Stimulated activated CD8-positive, alpha-beta memory T cell treated with anti-CD3 and anti-CD28 coated beads, Interleukin-4, amount 100 ng/mL, for 1 hour (primary cell): ENCODE measurements at places on chromosomes 1 and 21.

DNA sequence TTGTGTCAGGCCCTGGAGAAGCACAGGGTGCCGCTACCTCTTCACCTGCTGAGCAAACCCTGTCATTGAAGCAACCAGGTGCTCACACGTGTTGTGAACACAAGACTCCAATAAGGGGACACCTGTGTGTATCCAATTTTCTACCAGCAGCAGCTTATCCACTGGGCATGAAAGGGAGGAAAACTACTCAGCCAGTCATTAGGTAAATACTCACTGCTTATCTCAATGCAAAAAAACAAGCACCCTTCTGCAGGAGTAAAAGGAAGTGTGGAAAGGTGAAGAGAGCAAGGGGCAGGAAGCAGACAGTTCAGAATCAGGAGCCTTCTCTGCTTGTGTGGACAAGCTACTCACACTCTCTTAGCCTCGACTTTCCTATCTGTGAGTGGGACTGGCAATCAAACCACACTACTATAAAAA lies 148.9 kb downstream of the ETS2 start:
- no peak for DNase-seq

GRCh38 chr1:1026599-1027413 lies 6.9 kb downstream of the AGRN start:
- DNase-seq, result no peak

- no peak for DNase-seq
Measured at GRCh38 chr1:82819234-82819633, 1018.5 kb downstream of the ADGRL2 start.

DNA sequence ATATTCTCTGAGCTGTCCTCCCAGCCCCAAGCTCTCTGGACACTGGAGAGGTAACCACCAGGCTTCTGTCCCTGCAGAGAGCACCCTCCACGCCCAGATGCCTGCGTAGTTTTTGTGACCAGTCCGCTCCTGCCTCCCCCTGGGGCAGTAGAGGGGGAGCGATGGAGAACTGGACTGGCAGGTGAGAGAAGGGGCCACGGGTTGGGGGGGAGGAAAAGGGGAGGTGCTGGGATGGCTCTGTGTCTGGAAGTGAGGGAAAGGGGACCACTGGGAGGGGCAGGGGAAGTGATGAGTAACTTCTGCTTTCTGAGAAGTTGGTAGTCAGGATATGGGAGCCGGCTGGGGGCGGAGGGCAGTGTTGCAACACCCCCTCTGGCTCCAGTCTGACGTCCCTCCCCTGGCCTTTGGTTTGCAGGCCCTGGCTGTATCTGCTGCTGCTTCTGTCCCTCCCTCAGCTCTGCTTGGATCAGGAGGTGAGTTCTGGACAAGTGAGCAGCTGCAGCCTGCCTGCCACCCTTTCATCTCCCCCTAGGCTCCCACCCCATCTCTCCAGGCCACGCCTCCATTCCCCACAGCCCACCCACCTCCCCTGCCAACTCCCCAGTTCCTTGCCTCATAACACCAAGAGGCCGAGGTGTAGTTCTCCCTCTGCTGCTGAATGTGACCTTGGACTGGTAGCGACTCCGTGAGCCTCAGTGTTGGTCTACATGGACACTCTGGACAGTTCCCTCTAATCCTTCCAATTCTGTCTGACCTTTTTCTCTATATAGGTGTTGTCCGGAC lies 3.1 kb downstream of the ADAMTSL4 start:
- no peak for DNase-seq

GRCh38 chr1:13965770-13966398 lies 265.9 kb downstream of the PRDM2 start:
- DNase-seq, result no peak

GRCh38 chr1:9589719-9590157 lies 1.0 kb downstream of the TMEM201 start:
- no peak for DNase-seq

GRCh38 chr1:47184822-47185677 lies 4.8 kb downstream of the PDZK1IP1 start:
- no peak for DNase-seq

DNA sequence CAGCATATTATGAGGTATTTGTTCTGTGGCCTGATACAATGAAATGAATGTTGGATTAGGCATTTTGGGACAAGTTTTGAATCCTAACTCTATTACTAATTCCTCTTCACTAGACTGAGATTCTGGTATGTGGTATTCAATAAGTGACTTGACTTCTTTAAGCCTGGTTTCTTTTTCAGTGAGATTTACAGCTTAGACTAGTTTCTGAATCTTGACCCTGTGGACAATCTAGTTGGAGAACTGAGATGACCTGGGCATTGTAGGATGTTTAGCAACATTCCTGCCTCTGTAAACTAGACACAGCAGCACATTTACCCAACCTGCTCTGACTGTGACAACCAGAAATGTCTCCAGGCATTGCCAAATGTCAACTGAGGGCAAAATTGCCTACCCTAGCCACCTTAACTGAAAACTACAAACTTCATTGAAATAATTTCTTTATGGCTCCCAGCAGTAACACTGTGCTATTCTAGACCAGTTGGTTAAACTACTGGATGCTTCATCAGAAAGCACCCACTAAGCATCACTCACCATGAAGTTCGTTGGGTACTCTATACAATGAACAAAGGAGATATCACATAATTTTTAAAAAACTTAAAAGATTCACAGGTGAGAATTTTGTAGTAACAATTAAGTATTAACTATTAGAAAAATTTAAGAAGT lies 16.8 kb downstream of the PTPRC start:
- no peak for DNase-seq

- no peak for DNase-seq
Measured at GRCh38 chr1:207810173-207810572, 58.3 kb downstream of the CD46 start.

DNA sequence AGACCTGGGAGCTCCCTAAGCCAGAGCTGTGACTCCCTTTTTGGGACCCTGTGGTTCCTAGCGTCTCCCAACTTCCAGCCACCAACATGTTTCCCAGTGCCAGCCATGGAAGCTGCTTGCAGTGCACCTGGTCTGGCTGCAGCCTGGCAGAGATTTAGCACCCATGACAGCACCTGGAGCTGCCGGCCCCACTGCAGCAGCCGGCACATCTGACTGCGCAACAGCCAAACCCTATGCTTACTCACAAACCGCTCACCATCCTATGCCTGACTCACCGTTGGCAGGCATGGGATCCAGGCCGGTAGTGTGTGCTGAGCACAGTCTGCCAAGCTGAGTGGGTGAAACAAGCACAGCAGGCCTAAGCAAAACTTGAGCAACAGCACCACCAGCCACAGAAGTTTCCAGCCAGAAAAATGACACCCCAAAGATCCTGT lies 435.9 kb upstream of the PRMT6 start:
- no peak for DNase-seq

DNA sequence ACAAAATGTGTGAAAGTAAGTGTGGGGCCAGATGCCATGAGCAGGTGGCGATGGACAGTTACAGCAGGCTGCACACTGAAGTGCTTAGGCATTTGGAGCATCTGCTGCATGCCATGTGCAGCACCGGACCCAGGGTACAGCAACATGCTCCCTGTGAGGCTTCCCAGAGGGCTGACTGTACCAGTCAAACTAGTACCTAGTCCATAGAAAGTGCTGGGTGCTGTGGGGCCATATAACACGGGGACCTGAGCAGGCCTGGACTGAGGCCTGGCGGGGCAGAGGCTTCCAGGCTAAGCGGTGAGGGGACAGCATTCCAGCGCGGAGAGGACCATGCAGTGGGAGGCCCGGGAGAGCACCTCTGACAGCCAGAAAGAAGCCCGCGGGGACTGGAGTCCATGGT lies 29.9 kb upstream of the PKP1 start:
- DNase-seq, result no peak

- no peak for DNase-seq
Measured at GRCh38 chr21:34965200-34966174, 83.6 kb downstream of the RUNX1 start.

DNA sequence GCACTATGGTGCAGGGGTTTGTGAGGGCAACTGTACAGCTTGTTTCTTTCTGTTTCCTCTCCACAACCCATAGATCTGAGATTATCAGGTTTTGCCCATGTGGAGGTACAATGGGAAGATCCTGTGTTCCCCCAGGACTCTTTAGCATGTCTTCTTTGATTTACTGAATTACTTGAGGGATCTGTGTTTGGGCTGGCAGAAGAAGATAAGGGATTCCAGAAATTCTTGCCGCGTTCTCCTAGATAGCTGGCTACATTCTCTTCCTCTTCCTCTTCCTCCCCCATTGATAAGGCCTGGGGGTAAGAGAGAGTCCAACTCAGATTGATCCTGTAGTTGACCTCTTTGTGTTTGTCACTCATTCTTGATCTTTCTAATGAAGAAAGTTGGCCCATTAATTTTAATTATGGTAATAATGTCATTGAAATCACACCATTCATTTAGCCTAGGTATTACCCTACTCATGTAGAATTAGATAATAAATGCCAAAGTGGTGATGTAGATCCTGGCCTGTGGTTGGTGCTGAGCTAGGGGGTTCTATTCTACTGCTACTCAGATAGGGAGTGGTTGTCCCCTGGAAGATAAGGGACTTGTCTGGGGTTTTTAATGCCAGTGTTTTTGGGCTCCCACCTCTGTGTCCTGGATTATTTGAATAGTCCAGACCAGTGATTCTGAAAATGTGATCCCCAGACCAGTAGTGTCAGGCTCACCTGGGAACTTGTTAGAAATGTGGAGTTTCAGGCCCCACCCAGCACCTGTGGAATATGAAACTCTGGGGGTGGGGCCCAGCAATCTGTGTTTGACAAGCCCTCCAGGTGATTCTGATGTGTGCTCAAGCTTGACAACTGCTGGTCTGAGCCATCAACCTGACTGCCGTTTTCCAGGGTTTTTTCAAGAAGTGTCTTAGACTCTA lies 122.2 kb downstream of the NOS1AP start:
- DNase-seq, result no peak

DNA sequence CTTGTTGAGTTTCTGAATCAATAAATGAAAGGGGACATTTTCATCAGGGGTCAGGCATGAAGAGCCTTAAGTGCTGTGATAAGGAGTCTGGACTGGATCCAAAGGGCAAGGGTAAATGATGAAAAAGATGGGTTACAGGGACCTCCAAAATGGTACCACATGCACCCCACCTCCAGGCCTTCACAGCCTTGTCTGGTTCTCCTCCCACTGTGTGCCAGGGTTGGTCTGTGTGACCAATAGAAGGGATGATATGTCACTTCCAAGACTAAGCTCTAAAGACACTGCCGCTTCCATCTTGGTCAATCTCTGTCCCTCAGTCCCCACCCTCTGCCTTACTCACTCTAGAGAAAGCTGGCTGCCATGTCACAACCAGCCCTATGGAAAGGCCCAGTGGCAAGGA lies 140.6 kb downstream of the ZNF281 start:
- DNase-seq, result no peak

GRCh38 chr1:199553104-199553503 lies 474.4 kb upstream of the NR5A2 start:
- DNase-seq, result no peak

DNA sequence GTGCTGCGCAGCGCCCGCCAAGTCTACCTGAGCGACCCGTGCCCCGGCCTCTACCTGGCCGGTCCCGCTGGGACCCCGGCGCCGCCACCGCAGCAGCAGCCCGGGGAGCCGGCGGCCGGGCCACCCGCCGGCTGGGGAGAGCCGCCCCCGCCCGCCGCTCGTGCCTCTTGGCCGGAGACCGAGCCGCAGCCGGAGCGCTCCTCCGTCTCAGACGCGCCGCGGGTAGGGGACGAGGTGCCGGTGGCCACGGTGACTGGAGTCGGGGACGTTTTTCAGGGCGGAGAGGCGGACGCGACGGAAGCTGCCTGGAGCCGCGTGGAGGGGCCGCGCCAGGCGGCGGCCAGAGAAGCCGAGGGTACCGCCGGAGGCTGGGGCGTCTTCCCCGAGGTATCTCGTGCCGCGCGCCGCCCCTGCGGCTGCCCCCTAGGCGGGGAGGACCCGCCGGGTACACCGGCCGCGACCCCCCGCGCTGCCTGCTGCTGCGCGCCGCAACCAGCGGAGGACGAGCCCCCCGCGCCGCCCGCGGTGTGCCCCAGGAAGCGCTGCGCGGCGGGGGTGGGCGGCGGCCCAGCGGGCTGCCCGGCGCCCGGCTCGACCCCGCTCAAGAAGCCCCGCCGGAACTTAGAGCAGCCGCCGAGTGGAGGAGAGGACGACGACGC lies 646 bp downstream of the IER5 start:
- peak; percentile 17 for DNase-seq

DNA sequence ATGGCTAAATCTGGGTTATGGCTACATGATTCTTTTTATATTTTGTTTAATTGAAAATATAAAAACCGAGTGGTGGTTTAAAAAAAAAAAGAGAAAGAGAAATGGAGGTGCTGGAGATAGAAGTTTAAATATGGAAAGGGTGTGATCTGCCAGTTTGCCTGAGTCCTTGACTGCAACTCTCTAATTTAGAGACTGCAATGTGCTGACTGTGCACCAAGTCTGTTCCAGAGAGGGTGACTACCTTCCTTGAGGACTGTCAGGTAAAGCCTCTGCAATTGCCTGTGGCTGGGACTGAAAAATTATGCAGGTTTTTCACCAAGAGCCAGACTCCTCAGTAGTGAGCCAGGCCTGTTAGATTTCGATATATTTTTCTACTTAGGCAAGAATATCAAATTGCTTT lies 1326.3 kb downstream of the BRINP3 start:
- no peak for DNase-seq

- no peak for DNase-seq
Measured at GRCh38 chr1:209326831-209327230, 256.7 kb upstream of the CAMK1G start.

DNA sequence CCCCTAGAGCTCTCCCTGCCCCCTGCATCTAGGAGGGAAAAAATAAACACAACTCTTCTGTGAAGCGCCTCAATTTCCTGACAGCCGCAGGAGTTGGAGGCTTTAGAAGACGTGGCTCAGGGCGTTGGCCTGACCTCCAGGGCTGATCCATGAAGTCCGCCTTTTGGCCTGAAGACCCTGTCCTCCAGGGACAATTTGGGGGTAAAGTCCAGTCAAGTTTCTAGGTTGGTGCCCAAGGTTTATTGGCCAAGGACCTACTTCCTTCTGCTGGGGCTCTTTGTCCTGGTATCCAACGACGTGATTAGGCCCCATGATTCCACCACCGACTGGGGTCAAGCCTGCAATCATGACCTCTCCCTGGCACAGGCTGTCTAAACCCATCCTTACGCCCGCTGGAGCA lies 54.9 kb downstream of the PTPRF start:
- DNase-seq, result no peak

DNA sequence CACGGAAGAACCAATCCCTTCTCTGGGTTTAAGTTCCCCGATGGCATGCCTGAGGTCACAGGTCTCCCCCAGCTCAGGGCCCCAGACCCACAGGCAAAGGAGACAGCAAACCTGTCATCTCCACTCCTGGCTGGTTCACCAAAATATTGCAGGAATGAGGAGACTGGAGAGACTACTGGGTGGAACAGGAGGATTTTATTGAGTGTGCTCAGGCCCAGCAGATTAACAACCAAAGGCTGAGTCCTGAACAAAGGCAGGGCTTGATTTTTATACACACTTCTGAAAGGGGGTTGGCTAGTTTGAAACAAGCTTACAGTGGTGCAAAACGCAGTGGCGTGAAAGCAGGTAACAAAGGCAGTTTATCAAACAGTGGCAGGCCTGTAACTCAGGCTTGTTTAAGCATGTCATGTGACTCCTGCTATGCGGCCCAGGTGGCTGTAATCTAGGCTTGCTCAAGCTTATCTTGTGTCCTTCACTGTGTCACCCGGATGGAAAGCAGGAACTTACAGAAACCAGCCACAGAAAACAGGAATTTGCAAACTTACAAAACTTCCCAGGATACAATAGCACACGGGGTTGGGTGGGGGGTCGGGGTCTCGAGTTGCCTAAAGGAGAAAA lies 27.4 kb upstream of the KCNJ15 start:
- no peak for DNase-seq

GRCh38 chr1:42142894-42143675 lies 10.1 kb upstream of the GUCA2B start:
- DNase-seq, result no peak
